ENCODE measurements at places on chromosomes 5 and 9. TPM values are rescaled to one million over a fixed set of nuclear protein-coding genes. Genes with fewer than 3 reads are reported as not detected.

FBP1 gene
- total RNA-seq: 0.31 TPM

DNA sequence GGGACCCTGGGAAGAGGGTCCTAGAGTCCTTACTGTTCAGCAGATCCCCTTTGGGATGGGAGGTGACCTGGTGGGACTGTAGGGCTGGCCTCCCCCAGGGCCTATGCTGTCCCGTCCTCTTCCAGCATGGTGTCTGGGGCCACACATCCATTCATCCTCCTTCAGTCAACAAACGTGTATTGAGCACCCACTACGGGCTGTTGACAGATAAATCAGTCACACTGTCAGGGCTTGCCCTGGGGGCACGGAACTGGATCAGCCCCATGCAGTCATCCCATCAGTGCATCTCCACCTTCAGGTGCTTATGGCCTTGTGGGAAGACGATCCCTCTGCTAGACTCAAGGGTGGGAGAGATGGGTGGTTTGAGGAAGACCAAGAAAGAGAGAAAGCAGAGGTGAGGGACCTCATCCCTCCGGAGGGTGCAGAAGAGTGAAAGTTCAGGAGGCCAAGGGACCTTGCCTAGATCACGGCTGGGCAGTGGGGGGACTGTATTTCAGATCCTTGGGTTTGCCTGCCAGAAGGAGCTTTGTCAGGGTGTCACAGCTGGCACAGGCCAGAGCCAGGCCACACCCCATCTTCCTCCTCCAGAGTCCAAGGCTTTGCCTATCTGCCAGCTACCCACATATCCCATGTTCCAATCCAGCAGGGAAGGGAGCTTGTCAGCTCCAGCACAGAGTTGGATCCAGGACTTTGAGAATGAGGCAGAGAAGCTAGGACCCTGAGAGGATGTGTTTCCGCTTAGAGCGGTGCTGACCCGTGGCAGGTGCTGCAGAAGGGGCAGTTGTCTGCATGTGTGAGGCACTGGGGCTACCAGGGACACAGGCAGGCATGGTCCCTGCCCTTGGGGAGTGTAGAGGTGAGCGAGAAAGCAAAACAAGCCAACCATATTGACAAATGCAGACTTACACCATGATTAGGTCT, 30.5 kb downstream of the COL27A1 start:
- H3K4me3 ChIP-seq: no peak overlapping the region
- no peaks in the 10 kb centered on the region for H3K36me3 ChIP-seq
- no peaks in the 10 kb centered on the region for H3K27me3 ChIP-seq
- H3K4me1 ChIP-seq: peaks cover 7% of the 10 kb centered on the region

DNA sequence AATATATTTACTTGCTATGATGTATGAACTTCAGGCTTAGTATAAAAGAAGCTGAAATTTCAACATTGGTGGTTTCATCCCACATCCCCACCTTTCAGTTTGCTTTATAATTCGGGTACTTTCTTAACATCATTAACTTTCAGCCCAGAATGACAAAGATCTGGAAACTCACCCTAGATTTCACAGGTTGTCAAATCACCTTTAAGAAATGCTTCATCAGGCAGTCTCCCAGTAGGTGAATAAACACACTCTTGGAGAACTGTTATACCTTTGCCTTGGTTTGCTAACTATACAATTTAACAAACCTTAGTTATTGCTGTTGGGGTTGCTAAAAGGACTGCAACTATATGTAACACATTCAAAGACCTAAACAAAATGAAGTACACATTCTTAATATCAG, 54.4 kb downstream of the MLANA start:
- H3K36me3 ChIP-seq: no peaks in the 10 kb centered on the region
- H3K27ac ChIP-seq: no peak overlapping the region
- DNase-seq: no peak
- peaks cover 16% of the 10 kb centered on the region for H3K4me1 ChIP-seq
- no peak overlapping the region for H3K4me3 ChIP-seq
- no peaks in the 10 kb centered on the region for H3K27me3 ChIP-seq

DNA sequence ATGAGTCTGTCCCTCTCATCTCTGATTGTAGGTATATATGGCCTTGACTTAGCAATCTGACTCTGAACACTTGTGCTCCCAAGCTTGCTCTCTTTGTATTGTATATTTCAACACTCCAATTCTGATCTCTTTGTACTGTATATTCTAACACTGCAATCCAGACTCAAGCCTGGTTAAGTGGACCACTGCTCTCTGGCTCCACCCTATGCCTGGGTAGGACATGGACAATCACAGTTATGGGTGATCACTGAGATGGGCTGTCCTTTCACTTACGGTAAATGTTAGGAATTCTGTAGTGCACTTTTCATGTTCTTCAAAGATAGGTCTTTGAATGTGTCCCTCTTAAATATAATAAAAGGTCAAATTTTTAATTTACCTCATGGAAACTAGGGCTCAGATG, 165.1 kb downstream of the TLR4 start:
- no peaks in the 10 kb centered on the region for H3K27me3 ChIP-seq
- no peaks in the 10 kb centered on the region for H3K36me3 ChIP-seq
- no peak overlapping the region for H3K27ac ChIP-seq

DNA sequence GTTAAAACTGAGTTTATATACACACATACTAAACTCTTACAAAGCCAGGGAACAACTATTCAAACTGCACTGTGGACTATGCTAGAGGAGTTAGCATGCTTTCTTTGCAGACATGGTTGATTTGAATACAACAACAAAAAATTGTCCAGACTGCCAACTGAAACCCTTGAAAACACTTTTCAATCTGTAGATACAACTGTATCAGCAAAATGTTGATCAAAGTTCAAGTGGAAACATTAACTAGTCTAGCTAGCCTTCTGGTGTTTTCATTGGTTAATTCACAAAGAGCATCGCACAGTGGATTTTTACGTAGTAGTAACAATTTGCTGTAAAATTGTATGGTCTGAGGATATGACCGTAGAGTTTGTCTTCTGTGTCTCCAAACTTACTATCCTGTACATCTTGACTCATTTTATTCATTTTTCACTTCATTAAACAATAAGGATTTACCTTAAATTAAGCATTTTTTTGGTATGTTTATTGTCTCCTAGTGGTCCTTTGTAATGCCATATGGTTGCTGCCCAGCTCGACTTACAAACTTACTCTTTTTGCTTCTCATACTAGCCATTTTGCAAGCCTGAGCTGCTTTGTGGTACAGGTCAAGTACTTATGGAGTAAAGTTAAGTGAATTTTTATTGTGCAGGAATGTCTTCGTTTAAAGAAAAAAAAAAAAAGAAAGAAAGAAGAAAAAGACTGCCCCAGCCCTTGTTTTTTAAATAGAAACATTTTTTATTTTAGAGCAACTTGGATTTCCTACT, 123.4 kb downstream of the ZCCHC7 start:
- H3K27ac ChIP-seq: no peak overlapping the region
- H3K4me3 ChIP-seq: no peak overlapping the region
